ENCODE measurements at places on chromosomes 16 and 17.

GRCh38 chr16:67528870-67529581 is 397 bp downstream of the RIPOR1 start:
- DNase-seq: peak; percentile 52

GRCh38 chr16:79272141-79272577 is 328.4 kb downstream of the MAF start:
- no peak for DNase-seq

GRCh38 chr17:32792207-32792606 is 84.7 kb downstream of the MYO1D start:
- no peak for DNase-seq

DNA sequence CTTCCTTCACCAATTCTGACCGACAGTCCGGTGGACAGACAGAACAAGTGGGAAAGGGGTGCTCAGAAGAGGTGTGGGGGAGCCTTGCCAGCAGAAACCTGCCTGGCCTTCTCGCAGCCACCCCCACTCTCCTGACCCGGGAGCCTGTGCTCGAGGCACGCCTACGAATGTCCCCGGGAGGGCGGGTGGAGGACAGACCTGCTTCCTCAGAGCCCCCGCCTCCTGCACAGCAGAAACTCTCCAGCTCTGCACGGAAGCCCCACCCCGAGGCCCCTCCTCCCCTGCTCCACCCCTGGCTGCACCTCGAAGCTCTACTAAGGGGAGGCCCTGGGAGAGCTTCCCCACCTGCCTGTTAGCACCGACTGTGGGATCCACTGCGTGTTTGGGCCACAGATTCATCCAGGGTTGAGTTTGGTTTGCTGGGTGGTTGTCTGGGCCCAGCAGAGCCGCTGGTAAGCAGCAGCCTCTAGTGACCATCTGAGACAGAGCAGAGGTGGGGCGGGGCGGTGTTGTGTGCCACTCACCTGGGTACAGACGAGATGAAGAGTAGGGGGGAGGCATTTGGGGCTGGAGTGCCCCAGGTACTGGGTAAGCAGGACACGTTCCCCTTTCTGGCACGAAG is 6.2 kb downstream of the TAF1C start:
- no peak for DNase-seq

DNA sequence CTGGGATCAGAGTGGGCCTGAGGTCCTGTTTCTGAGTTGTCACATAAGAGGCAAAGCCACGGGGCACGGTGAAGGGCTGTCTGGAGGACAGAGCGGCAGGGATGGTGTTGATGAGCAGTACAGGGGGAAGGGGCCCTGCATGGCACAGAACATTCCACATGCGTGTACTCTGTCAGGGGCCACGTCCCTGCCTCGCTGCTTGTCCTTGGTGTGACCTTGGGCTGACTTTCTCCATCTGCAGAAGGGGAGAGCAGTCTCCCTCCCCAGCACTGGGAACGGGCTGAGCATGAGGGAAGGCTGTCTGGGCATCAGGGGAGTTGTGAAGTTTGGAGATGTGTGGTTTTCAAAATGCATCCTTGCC is 71.5 kb upstream of the GSE1 start:
- no peak for DNase-seq

GRCh38 chr17:80758481-80759376 is 214.1 kb downstream of the RPTOR start:
- peak; percentile 70 for DNase-seq

GRCh38 chr17:64051153-64051552 is 30.7 kb upstream of the ICAM2 start:
- no peak for DNase-seq

DNA sequence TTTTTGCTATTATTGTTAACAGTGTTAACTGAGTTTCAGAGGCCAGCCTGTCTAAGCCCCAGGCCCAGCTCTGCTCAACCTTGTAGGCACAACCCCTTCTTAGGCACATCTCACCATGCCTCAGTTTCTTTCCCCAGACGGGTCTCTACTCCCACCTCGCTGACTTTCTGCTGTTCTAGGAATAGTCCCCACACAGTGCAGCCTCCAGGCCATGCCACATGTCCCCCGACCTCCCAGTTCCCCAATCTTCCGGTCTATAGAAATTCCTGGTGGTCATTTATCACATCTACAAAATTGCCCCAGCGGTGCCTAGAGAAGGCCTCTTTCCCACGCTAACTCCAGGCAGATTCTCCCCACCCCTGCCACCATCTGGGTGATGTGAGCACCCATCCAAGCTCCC is 34.8 kb downstream of the ADGRG5 start:
- DNase-seq: no peak

GRCh38 chr16:77069929-77070328 is 121.1 kb upstream of the MON1B start:
- DNase-seq: no peak

DNA sequence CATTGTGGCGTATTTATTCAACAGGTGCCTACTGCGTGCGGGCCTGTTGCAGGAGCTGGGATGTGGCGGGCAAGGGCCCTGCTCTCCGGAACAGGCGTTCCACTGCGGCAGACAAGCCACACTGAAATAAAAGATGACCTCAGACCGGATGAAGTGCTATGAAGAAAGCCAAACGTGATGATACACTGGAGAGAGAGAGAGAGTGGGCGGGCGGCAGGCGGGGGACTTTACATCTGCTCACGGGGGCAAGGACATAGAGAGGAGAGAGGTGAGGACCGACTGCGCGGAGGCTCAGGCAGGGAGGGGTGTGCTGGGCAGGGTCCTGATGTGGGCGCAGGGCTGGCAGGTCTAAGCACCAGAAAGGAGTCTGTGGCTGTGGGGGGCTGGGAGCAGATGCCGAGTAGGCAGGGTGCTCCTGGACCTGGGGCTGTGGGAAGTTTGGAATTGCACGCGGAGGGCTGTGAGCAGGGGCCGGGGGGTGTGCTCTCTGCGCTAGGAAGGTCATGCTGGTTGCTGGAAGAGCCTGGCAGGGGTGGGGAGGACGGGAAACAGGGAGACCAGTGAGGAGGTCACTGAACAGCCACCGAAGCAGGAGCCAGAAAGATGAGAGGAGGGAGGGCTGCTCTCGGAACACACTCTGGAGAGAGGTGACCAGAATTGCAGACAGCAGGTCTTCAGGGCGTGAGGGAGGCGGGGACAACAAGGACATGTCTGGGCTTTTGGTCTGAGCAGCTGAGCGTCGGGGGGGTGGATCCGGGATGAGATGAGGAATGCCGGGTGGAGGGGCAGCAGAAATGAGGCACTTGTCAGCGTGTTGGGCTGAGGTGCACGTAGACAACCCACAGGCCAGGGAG is 9.9 kb downstream of the MXRA7 start:
- DNase-seq: peak; percentile 94

- no peak for DNase-seq
Observed at GRCh38 chr16:46555951-46556350, 65.2 kb downstream of the SHCBP1 start.

GRCh38 chr16:17408955-17409441 is 61.8 kb downstream of the XYLT1 start:
- no peak for DNase-seq

DNA sequence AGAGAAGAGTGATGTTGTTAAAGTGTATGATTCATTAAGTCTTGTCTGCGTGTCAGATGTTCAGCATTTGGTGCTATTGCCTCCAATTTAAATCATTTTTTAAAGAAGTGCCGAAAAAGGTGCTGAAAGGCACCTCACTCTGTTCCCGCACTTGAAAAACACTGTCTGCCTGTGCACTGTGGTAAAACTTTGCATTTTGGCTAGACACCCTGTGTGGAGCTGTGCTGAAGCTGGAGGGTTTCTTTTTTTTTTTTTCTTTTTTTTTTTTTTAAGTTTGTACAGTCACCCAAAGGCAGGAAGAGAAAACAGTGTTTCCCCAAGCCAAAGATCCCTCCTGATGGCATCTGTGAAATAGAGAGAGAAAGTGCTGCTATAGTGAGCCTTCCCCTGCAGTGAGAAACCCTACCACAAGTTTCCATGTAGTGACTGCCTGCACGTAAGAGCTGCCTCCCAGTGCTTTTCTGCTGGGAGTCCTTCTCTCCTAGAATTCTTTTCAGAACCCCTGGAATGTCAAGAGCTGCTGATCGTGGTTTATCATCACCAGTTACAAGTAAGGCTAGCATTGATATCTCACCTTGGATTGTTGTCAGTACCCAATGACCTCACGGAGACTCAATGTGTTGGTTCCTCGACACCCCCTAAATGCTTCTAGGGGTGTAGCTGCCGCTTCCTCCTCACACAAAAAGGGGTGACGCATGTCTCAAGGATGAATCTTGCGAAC is 116.0 kb upstream of the SOX9 start:
- DNase-seq: no peak

DNA sequence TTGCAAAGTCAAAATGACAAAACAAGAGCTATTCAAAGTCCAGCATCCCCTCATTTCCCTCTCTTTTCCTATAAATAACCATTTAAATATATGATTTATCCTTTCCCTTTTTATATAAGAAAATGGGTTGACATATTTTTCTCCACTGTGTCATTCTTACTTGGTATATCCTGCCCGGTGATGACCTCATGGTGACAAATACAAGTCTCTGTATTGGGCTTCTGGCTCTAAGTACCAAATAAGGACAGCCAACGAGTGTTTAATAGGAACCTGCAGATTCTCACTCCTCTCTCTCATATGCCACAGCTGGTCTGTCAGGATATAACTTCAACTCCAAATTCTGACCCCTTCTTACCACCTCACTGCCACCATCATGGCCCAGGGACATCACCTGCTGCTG is 25.5 kb upstream of the CBLN1 start:
- no peak for DNase-seq

- no peak for DNase-seq
Observed at GRCh38 chr17:237406-237955, 56.0 kb upstream of the DOC2B start.

- DNase-seq: no peak
Observed at GRCh38 chr16:3590736-3591435, 13.7 kb upstream of the NLRC3 start.

- DNase-seq: no peak
Observed at GRCh38 chr16:73252446-73252845, 204.5 kb upstream of the ZFHX3 start.

- DNase-seq: peak; percentile 22
Observed at GRCh38 chr17:15411384-15412198, 55.8 kb downstream of the CDRT4 start.

DNA sequence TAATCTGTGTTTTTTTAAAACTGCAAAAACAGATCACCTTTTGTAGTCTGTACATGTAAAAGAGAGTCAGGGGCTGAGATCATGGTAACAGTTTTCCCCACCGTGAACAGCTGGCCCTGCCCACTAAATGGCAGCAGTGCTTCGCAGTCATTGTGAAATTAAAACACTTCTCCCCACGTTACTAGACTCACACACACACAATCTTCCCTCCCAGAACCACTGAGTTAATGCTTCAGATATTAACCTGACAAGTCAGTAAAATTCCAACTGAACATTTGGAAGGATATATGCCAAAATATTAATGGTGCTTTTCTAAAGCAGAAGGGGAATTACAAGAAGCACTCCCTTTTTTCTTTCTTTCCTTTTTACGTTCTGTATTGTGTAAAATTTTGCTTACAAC is 1.2 kb upstream of the CD300LG start:
- no peak for DNase-seq

DNA sequence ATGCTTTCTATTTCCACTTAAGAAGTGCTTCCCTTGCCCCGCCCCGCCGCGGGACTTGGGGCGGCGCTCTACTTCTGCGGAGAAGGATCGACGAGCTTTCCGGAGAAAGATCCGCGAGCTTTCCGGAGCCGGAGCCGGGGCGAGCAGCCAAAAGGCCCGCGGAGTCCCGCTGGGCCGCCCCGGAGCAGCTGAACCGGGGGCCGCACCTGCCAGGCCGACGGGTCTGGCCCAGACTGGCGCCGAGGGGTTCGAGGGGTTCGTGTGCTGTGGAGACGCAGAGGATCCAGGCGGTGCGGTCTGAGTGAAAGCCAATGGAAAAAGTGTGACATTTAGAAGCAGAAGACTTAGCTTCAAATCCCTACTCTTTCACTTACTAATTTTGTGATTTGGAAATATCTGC is 50.8 kb downstream of the TBC1D26 start:
- no peak for DNase-seq

DNA sequence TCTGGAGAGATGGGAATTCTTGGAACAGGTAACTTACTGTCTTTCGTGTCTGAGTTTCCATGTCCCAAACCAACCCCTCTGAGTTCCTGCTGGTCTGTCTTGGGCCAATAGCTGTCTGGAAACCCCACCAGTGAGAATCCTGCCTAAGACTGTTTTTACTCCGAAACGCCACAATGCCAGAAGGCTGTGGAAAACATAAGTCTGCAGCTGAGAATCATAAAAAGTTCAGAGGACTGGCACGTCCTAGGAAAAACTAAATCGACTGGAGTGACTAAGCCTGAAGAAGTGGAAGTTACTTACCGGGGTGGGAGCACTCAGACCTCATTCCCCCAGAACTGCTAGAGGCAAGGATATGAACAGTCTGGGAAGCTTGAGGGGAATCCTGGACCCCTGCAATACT is 13.3 kb downstream of the LRRC75A start:
- DNase-seq: no peak

DNA sequence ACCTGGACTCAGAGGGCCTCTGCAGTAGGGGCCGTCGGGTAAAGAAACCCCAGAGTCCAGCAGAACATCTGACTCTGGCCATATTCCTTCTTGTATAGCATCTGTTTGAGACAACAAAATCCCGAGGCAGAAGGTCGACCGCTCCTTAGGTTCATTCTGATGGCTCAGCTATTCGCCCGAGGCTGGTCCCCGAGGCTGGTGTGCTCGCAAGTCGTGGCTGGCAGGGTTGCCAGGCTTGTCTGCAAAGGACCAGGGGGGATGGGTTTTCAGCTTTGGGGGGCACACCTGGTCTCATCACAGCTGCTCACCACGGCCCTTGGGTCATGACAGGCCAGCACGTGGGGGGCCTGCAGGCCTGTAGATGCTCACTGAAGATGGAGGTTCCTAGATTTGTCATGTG is 119.1 kb downstream of the BANP start:
- no peak for DNase-seq

DNA sequence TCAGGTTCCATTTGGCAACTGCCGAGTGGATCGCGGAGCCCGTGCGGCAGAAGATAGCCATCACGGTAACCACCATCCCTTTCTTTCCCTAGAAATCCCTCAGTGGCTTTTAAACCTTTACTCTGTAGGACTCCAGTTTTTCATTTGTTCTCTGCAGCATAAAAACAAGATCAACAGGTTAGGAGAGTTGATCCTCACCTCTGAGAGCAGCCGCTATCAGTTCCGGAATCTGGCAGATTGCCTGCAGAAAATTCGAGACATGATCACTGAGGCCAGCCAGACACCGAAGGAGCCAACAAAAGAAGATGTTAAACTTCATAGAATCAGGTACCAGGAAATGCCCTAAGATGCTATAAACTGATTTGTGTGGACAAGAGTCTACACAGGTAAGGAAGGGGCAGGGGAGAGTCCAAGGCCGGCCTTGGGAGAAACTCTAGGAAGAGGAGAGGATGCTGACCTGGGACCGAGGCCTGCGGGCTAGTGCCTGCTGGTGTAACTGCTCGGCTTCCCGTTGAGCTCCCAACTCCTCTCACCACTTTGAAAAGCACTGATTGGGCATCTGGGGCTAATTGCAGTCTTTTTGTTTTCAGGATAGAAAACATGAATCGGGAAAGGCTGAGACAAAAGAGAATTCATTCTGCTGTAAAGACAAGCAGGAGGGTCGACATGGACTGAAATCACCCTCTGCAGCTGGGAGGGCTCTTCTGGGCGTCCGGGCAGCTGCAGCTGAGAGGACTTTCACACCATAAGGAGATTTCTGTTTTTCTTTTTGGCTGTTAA is 8.1 kb downstream of the MRPL58 start:
- no peak for DNase-seq

GRCh38 chr17:74554909-74555308 is 9.0 kb upstream of the CD300C start:
- DNase-seq: no peak

GRCh38 chr17:19678581-19679453 is 30.3 kb downstream of the ALDH3A2 start:
- DNase-seq: no peak

Data from mesenchymal stem cell (in vitro differentiated cells and primary cell).